Effector memory CD4-positive, alpha-beta T cell (primary cell): ENCODE measurements at places on chromosomes 1 and 21.

DNA sequence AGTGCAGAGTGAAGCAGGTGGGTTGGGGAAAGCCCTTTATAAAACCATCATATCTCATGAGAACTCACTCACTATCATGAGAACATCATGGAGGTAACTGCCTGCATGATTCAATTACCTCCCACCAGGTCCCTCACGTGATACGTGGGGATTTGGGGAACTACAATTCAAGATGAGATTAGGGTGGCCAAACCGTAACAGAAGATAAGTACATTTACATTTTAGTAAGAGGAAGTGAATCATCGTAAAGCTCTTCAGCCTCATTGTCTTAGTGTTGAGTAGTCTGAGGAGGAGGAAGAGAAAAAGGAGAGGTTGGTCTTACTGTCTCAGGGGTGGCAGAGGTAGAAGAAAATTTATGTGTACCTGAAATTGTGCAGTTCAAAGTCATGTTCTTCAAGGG is 1053.4 kb upstream of the ADGRL4 start:
- no peaks in the 10 kb centered on the region for H3K36me3 ChIP-seq
- no peaks in the 10 kb centered on the region for H3K27me3 ChIP-seq
- DNase-seq = no peak
- H3K4me3 ChIP-seq = no peak overlapping the region
- no peaks in the 10 kb centered on the region for H3K4me1 ChIP-seq

GRCh38 chr1:241992734-241993133 is 6.2 kb downstream of the MAP1LC3C start:
- H3K36me3 ChIP-seq = no peaks in the 10 kb centered on the region
- H3K27me3 ChIP-seq = no peaks in the 10 kb centered on the region
- H3K4me3 ChIP-seq = no peak overlapping the region
- H3K27ac ChIP-seq = no peak overlapping the region

DNA sequence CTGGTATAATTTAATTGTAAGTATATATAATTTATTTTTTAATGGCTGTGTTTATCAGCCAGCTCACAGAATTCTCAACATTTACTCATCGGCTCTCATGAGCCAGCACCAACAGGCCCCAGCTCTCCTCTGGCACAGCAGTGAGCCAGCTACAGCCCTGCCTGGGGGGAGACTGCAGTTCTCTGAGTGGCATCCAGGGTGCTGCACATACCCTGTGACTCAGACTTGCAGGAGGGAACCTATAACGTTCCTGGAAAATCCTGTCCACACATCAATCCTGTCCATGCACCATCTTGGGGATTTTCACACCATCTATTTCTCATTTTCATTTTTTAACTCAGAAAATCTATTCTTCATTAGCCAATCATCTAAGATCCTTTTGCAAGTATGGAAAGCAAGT is 36.5 kb downstream of the FHAD1 start:
- no peak overlapping the region for H3K27ac ChIP-seq
- H3K4me1 ChIP-seq = no peaks in the 10 kb centered on the region
- H3K4me3 ChIP-seq = no peak overlapping the region
- DNase-seq = no peak
- no peaks in the 10 kb centered on the region for H3K27me3 ChIP-seq
- no peaks in the 10 kb centered on the region for H3K36me3 ChIP-seq

GRCh38 chr1:93598861-93599439 is 82.7 kb downstream of the BCAR3 start:
- no peaks in the 10 kb centered on the region for H3K36me3 ChIP-seq
- H3K4me1 ChIP-seq = no peaks in the 10 kb centered on the region
- no peak overlapping the region for H3K27ac ChIP-seq
- no peak for DNase-seq
- no peaks in the 10 kb centered on the region for H3K27me3 ChIP-seq

- no peak for DNase-seq
- H3K27me3 ChIP-seq = no peaks in the 10 kb centered on the region
- no peaks in the 10 kb centered on the region for H3K4me1 ChIP-seq
Observed at GRCh38 chr1:54610048-54610447, 13.3 kb downstream of the FAM151A start.

- no peaks in the 10 kb centered on the region for H3K36me3 ChIP-seq
- H3K27ac ChIP-seq = no peak overlapping the region
- H3K4me1 ChIP-seq = no peaks in the 10 kb centered on the region
- no peak overlapping the region for H3K4me3 ChIP-seq
- no peaks in the 10 kb centered on the region for H3K27me3 ChIP-seq
Observed at GRCh38 chr1:58248072-58248471, 298.5 kb downstream of the OMA1 start.

- H3K4me1 ChIP-seq = peaks cover 28% of the 10 kb centered on the region
- H3K27me3 ChIP-seq = no peaks in the 10 kb centered on the region
- H3K4me3 ChIP-seq = no peak overlapping the region
- no peak overlapping the region for H3K27ac ChIP-seq
Observed at GRCh38 chr1:23098463-23099170, 70.0 kb downstream of the LUZP1 start.

GRCh38 chr1:70685300-70686286 is 274.5 kb downstream of the CTH start:
- no peak overlapping the region for H3K4me3 ChIP-seq
- H3K36me3 ChIP-seq = no peaks in the 10 kb centered on the region
- no peaks in the 10 kb centered on the region for H3K4me1 ChIP-seq
- no peak for DNase-seq
- no peaks in the 10 kb centered on the region for H3K27me3 ChIP-seq

GRCh38 chr1:21903638-21904453 is 33.3 kb downstream of the HSPG2 start:
- H3K27ac ChIP-seq = no peak overlapping the region
- no peak overlapping the region for H3K4me3 ChIP-seq
- no peaks in the 10 kb centered on the region for H3K27me3 ChIP-seq
- H3K36me3 ChIP-seq = no peaks in the 10 kb centered on the region
- no peak for DNase-seq

- H3K4me3 ChIP-seq = no peak overlapping the region
- H3K4me1 ChIP-seq = peaks cover 9% of the 10 kb centered on the region
- DNase-seq = no peak
- peaks cover 19% of the 10 kb centered on the region for H3K36me3 ChIP-seq
- no peak overlapping the region for H3K27ac ChIP-seq
Observed at GRCh38 chr1:231533240-231533639, 4.8 kb downstream of the TSNAX start.

DNA sequence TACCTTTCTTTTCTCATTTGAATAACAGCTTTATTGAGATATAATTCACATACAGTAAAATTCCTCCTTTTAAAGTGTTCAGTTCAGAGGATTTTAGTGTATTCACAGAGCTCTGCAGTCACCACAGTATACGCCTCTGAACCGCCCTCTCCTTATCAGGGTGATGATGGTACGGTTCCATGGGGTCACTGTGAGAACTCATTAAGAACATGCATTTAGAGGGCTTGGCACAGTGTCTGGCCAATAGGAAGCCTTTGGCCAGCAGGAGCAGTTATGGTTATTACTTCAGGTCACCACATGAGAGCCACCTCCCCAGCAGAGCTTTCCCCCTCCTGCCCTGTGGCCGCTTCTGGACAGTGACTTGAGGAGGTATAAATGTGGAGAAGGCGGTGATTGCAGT is 27.3 kb downstream of the KCNQ4 start:
- peaks cover 7% of the 10 kb centered on the region for H3K4me1 ChIP-seq
- H3K27ac ChIP-seq = no peak overlapping the region
- H3K27me3 ChIP-seq = no peaks in the 10 kb centered on the region
- no peak for DNase-seq

DNA sequence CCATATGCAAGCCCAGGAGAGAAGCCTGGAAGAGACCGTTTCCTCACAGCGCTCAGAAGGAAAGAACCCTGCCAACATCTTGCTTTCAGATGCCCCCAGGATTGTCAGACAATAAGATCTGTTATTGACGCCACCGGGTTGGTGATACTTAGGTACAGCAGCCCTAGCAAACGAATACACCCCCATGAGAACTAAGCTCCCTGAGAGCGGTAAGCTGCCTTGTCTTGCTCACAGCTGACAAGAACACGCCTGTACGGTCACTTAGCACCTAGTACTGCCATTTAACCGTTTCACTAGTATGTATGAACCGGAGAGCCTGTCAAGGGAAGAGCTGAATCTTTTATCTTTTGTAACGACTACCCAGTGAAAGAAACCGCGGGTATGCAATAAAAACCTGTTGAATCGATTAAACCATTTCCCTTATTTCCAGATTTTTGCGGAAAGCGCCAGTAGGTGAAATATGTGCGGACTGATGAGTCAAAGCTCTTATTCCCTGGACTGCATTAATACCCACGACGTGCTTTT is 619 bp upstream of the ZBTB8B start:
- peaks cover 24% of the 10 kb centered on the region for H3K27me3 ChIP-seq
- H3K4me3 ChIP-seq = peak overlapping the region; percentile 42
- H3K27ac ChIP-seq = no peak overlapping the region
- no peaks in the 10 kb centered on the region for H3K36me3 ChIP-seq
- no peak for DNase-seq
- H3K4me1 ChIP-seq = peaks cover 14% of the 10 kb centered on the region

GRCh38 chr1:74437035-74437434 is 75.4 kb downstream of the LRRC53 start:
- H3K4me1 ChIP-seq = no peaks in the 10 kb centered on the region
- no peak overlapping the region for H3K4me3 ChIP-seq
- H3K27ac ChIP-seq = no peak overlapping the region
- no peaks in the 10 kb centered on the region for H3K27me3 ChIP-seq

DNA sequence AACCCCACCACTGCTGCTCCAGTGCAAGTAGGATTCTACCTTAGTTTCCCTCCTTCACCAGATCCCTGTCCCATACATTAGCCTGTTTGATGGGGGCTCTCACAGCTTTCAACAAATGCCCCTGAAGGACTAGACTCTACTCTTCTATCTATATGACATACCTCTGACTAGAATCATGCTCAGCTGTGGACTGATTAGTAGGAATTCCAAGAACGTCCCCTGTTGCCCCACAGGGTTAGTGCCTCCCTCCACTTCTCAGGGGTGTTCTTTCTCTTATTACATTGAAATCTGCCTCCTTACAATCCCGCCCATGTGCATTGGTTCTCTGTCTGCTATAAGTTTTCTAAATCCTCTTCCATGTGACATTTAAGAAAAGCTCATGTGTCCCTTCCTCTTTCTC is 375.9 kb upstream of the DUSP10 start:
- H3K27me3 ChIP-seq = no peaks in the 10 kb centered on the region
- H3K27ac ChIP-seq = no peak overlapping the region
- H3K36me3 ChIP-seq = no peaks in the 10 kb centered on the region
- no peak overlapping the region for H3K4me3 ChIP-seq
- no peaks in the 10 kb centered on the region for H3K4me1 ChIP-seq

DNA sequence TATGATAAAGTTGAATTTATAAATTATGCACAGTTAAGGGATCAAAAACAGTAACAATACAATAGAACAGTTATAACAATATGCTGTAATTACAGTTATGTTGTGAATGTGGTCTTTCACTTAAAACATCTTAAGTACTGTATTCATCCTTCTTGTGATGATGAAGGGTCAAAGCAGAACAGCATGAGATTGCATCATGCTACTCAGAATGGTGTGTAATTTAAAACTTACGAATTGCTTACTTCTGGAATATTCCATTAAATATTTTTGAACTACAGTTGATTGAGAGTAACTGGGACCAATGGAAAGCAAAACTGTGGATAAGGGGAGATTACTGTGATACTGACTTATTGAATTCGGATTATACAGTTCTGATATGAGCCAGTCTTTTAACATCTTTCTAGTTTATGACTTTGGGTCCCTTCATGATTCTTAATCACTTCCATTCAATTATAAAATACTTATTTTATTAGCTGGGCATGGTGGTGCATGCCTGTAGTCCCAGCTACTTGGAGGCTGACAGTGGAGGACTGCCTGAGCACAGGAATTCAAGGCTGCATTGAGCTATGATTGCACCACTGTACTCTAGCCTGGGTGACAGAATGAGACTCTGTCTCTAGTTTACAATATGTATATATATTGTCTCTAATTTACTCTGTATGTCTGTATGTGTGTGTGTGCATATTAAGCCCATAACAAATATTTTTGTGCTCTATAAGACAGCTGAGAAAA is 43.2 kb downstream of the ATP1B1 start:
- no peaks in the 10 kb centered on the region for H3K36me3 ChIP-seq
- H3K4me3 ChIP-seq = no peak overlapping the region
- no peak overlapping the region for H3K27ac ChIP-seq
- H3K27me3 ChIP-seq = no peaks in the 10 kb centered on the region
- no peaks in the 10 kb centered on the region for H3K4me1 ChIP-seq

- no peaks in the 10 kb centered on the region for H3K27me3 ChIP-seq
- no peak overlapping the region for H3K4me3 ChIP-seq
- DNase-seq = no peak
Observed at GRCh38 chr21:36204980-36205379, 48.4 kb downstream of the DOP1B start.

DNA sequence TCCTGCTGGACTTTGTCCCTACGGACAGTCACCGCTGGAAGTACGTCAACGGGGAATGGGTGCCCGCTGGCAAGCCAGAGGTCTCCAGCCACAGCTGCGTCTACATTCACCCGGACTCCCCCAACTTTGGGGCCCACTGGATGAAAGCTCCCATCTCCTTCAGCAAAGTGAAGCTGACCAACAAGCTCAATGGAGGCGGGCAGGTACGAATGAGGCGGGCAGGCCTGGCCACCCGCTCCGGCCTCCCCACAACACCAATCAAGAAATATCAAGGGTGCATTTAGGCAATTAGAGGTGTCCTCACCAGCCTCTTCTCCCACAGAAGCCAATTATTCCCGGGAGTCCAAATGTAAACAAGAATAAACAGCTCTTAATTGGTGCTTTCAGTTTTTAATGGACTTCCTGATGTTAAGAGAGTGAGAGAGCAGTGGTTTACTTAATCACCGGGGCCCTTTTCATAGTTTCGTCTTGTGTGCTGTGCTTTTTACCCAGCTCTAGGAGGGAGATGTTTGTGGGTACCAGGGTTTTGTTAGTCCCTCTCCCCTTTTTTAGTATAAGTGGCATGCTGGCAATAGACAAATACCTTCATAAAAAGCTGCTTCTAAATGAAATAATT is 10.7 kb downstream of the TBX19 start:
- H3K36me3 ChIP-seq = peaks cover 3% of the 10 kb centered on the region
- no peaks in the 10 kb centered on the region for H3K27me3 ChIP-seq
- DNase-seq = no peak
- no peaks in the 10 kb centered on the region for H3K4me1 ChIP-seq

DNA sequence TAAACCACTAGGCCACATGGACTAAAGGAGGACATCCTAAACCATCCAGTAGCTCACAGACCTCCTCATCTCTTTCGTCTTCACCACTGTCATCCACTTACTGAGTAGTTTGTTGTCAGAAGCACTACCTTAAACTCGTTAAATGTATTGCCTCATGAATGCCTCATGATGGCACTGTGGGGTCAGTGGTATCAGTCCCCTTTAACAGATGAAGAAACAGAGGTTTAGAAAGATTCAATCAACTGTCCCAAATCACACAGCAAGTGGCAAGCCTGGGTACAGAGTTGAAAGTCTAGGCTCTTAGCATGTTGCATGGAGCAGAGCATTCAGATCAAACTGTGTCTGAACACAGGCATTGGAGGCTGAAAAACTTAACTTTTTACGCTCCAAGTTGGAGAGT is 183.6 kb upstream of the KIAA0040 start:
- no peaks in the 10 kb centered on the region for H3K27me3 ChIP-seq
- no peak overlapping the region for H3K4me3 ChIP-seq
- DNase-seq = no peak
- H3K36me3 ChIP-seq = no peaks in the 10 kb centered on the region
- no peak overlapping the region for H3K27ac ChIP-seq
